ENCODE measurements at places on chromosomes 3 and 15. TPM values are rescaled to one million over a fixed set of nuclear protein-coding genes. Genes with fewer than 3 reads are reported as not detected.

Gene GPR87
- not detected for total RNA-seq

DNA sequence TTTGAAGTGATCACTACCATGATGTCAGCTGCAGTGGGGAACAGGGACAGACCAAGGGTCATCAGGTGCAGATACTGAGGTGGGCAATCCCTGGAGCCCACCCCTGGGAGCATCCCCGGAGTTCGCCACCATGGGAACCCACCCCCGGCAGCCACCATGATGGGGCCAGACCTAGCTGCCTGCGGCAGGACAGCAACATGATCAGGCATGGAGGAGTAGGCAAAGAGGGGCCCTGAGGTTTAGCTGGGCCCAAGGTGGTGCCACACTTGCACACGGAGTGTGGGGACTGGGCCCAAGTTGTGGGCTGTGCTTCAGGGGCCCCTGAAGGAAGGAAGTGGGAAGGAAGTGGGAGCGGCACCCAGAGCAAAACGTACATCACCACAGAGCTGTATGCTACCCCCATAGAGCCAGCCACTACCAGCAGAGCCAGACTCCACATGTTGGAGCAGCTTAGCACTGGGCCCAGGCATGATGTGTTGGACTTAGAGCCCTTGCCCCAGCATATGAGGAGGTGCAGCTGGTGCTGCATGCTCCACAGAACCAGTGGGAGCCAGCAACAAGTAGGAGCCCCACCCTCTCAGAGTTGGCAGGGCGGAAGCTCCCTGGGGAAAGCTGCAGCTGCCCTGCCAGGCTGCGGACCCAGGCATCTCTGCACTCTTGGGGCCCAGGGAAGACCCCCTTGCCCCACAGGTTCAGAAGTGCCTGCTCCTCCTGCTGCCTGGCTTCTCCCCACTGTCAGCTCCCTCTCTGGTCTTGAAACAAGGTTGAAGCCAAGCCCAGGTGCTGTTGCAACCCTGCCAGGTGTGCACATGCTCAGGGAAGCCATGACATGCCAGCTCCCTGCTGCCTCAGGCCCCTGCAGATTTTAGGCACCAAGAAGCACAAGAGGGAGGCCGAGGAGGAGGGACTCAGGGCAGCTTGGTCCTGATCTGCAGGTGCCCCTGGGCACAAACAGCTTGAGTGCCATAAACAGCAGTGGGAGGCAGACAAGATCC is 515.3 kb downstream of the ZBBX start:
- DNase-seq: no peak

- no peak for DNase-seq
These were observed 13.4 kb downstream of the SEC62 start for GRCh38 chr3:169980055-169980454.

DNA sequence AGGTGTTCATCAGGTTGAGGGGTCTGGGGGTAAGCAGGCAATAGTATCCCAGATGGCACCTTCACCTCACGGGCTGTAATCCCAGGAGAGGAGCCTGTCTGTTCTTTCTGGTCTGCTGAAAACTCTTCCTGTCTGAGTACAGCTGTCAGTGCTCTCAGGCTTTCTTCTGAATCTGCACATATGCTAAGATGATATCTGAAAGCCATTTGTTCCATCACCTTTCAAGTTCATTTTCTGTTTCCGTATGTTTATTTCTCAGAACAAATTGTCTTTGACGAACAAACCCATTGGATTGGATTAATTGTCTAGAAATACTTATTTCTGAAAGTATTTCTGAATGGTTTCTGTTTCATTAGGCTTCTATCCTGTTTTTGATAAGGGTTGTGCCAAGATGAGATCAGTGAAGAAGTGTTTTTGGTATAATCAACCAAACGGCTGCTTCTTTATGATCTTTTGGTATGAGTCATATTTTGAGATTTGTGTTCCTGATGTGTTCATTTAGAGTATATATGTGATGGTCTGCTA is 13.3 kb downstream of the ZNF592 start:
- no peak for DNase-seq

DNA sequence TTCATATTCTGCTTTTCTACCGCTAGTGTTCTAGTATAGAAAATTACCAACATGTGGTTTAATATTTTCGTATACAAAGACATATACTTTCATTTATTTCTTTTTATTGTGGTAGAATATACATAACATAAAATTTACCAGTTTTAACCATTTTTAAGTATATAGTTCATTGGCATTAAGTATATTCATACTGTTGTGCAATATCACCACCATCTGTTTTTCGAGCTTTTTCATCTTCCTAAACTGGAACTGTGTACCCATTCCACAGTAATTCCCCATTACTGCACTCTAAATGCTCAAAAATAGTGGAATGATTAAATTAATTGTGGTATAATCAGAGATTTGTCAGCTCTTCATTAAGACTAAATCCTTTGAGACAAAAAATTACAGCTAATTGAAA is 62.9 kb downstream of the ECT2 start:
- DNase-seq: no peak

GRCh38 chr3:105972069-105972468 is 103.3 kb upstream of the CBLB start:
- DNase-seq: no peak

DNA sequence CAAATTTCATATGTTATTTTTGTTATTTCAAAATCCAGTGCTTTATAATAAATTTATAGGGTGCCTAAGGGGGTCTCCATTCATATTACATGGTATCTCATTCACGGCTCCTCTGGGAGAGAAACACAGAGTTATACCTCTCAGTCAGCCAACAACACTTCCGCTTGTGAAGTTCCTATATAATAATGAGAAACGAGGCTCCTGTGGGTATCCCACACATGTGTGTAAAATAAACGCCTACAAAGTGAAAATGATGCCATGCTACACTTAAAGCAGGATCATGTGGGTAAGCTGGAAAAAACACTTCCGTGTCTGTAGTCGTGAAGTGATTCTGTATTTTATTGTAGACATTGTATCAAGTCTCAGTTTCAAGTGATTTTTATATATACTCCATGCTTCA is 218.8 kb upstream of the ICE2 start:
- DNase-seq: no peak

Gene PIGZ
- 0.90 TPM for total RNA-seq

- no peak for DNase-seq
These were observed 16.1 kb downstream of the AMOTL2 start for GRCh38 chr3:134357914-134358811.

Gene PEX5L
- 0.51 TPM for total RNA-seq

DNA sequence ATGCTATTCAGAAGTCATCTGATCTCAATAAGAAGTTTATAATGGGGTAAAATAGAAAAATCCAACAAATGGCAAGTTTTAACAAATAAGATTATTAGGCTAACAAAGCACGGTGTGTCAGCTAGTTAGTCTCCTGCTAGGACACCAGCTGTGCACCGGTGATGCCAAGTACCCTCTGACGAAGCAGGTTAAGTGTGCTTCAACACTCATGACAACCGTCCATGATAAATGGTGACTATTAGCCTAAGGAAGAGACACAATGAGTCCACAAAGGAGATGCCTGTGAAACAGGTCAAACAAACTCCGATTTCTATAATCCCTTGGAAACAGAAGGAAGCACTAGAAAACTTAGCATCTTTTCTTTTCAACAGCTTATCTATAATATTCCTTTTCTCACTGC is 36.5 kb downstream of the ATP13A3 start:
- no peak for DNase-seq

DNA sequence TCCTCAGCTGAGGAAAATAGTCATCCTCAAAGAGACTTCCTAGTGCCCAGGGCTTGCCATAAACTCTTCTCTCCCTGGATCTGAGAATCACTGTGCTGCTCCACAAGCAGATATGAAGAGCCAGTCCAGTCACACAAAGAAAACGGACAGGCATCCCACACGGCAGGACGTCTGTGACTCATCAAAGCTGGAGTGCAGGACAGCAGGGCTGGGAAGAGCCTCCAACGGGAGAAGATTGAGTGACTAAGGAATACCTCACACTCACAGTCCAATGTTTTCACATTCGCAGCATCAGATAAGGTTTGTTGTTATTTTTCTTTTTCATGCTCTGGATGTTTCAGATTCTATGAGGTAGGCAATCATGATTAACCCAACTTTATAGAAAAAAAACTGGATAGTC is 57.8 kb downstream of the NEK10 start:
- DNase-seq: no peak

DNA sequence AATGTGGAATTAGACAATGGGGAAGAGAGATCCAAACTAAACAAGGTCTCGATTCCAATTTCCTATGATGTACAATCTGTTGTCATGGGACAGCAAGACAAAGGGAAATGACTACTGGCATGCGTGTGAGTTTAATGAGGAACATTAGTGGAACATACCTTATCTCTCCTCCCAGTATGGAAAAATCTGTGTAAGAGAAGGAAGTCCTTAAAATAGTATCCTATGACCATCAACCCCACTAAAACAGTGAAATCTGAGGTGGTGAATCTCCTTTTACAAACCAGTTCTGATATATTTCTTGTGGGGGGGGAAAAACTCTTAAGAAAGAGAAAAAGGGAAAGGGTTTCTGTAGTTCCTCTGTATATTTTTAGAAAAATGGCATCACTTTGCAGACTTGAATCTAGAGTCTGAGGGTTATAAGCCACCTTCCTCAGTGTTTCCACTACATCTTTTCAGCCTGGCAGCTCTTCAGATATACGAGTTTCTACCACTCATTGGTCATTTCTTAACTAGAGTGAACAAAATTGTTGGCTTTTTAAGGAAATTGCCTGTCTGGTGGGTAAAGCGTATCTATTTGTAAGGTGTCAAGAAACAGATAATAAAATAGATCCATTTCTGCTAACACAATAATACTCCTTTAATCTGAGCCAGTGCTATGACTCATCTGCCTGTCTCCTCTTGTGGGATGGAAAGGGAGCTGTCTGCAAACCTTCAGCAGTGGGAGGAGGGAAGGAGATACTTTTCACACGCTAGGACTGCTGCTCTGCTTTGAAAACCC is 3.0 kb upstream of the TNFAIP8L3 start:
- no peak for DNase-seq

Gene GOLGA6D
- not detected for total RNA-seq

GRCh38 chr3:64242435-64242834 is 17.2 kb upstream of the PRICKLE2 start:
- DNase-seq: no peak

DNA sequence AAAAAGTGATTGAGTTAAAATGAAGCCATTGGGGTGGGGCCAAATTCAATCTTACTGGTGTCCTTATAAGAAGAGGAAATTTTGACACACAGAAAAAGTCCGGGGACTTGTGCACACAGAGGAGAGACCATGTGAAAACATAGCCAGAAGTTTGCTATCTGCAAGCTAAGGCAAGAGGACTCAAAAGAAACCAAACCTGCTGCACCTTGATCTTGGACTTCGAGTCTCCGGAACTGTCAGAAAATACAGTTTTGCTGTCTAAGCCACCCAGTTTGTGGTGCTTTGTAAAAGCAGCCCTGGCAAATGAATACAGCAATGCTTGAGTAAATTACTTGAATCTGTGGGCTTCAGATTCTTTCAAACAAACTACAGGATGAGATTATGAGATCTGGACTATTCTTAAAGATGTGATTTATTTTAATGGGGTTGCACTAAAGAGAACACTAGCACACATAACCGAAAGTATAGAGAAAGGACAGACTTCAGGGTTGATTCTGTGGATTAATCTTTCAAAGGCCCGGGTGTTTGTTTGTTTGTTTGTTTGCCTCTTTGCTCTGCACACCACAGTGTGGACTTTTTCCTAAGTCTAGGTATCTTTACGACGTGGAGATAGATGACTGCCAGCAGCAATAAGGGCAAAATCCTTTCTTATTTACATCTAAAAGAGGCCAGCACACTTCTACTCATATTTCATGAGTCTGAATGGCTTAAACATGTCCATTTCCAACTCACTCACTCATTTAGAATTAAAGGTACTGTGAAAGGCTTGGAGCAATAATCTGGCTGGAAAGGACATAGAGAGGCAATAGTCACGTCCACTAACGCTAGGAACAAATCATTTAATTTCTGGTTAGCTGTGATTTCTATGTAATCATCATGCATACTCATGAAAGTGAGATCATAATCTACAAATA is 53.9 kb upstream of the SSR3 start:
- no peak for DNase-seq

GRCh38 chr15:101070502-101071273 is 151.5 kb downstream of the LRRK1 start:
- DNase-seq: no peak

DNA sequence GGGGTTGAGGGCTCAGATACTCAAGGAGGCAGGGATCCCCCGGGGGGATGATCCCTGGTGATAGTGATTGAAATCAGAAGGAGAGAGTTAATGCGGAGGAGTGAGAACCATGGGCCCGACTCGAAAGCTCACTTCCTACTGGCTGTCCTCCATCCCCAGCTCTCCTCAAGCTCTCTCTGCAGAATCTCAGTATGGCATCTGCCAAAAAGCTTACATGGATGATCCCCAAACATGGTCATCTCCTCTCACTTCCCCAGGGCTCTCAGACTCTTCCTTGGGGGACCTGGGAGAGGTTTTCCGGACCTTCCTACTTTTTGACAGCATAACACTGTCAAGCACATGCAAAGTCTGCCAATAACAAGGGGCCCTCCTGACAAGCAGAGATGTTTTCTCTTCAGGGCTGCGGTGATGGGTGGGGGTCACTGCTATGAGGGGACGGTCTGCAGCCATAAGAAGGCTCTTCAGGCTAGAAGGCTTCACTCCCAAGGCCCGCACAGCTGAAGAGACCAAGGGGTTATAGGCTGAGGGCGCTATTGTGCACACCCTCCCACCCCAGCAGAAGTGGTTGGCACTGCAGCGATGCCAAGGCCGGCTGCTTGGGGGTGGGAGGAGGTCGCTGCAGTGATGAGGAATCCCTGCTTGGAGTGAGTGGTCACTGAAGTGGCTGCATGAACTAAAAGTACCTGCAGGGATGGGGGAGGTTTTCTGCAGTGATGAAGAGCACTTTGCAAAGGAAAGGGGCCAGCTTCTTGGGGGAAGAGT is 828 bp upstream of the VWA5B2 start:
- no peak for DNase-seq

DNA sequence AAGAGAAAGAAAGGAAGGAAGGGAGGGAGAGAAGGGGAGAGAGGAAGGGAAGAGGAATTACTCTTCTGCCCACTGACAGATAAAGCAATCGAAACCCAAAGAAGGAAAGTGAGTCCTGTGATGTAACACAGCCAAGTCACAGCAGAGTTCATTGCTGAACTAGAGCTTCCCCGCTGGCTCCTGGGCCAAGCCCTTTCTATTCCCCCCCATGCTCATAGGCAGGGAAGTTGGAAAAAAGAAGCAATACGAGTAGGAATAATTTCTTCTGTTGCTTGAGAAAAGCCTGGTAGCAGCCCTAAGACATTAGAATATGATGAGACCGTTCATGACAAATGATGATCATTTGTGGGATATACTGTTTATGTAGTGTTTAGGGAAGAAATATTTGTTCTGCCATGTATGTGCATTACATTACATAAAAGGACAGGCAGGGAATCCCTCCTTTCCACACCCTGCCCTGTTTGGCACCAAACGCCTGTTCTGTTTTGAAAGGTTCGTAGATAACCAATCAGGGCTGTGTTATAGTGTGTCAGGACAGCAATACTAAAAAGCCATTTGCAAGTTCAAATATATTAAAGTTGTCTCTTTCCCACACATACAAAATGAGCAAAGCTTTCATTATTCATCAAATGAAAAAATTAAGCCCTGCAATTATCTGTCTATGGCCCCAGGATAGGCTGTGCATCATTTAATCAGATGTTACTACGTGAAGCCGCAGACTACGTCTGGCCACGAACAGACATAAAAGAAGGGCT is 111.0 kb upstream of the TRPM1 start:
- DNase-seq: no peak

Gene LRTM1
- total RNA-seq: not detected

Measured in GM12878 (cell line).